ENCODE measurements at places on chromosomes 3 and 15. TPM values are rescaled to one million over a fixed set of nuclear protein-coding genes. Genes with fewer than 3 reads are reported as not detected.

The SECISBP2L gene
- total RNA-seq, result 29.2 TPM

The CISH gene
- total RNA-seq, result 0.20 TPM

The ADAMTS7 gene
- total RNA-seq, result 2.1 TPM

The STAC gene
- 11.3 TPM for total RNA-seq

The INAFM2 gene
- total RNA-seq, result 16.6 TPM

The LCTL gene
- not detected for total RNA-seq

The FES gene
- total RNA-seq, result 0.59 TPM

The ALCAM gene
- 73.9 TPM for total RNA-seq

The POPDC2 gene
- total RNA-seq, result 0.38 TPM

DNA sequence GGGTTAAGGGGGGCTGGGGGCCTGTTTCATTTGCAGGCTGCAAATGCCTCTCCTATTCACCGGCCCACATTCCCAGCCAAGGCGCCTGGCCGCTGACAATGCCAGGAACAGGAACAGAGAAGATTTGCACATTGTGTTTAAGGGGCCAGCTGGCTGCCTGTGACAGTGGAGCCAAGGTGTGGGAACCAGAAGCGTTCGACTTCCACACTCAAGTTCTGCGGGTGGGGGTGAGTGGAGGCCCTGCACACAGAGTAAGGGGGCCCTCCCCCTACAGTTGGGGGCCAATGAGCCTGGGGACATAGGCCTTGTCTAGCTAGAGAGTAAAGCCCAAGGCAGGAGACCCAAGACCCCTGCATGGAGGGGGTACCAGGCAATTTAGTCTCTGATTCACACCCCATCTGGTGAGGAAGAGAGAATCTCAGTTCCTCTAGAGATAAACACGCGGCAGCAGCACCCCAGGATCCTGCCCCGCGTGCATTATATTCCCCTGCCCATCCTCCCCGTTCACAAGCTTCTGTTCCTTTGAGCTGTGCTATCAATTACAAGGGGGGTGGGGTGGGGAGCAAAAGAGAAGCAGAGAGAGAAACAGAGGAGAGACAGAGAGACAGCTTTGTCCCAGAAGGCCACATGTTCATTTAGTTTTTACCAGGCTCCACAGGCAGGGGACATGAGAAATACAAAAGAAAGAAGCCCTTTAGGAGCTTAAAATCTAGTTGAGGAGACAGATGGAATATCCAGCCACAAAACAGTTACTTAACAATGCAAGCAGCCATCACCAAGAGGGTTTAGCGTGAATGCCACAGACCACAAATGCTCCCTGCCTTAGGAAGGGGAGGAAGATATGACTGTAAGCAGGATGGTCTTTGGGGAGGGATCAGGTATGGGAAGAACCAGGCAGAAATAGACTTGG lies 9.2 kb downstream of the IGDCC3 start:
- DNase-seq, result no peak

- no peak for DNase-seq
Observed at GRCh38 chr3:159813822-159814531, 174.7 kb upstream of the IL12A start.

- DNase-seq, result no peak
Observed at GRCh38 chr15:33608714-33609113, 297.9 kb downstream of the RYR3 start.

DNA sequence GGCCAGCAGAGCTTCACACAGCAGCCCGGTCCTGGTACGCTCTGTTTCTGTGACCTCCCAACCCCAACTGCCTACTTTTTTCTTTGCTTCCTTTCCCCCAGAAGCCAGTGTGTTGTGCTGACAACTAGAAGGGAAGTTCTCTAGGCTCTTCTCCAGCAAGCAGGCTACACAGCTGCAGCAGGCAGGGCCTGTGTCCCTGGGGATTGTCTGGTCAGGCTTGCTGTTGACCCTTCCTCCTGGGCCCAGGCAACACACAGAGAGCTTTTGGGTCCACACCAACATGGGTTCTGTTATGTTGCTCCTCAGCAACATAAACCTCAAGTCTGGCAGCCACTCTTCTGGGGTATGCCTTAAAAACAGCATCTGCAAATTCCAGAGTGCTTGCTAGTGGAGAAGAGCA lies 36.2 kb upstream of the TSPAN3 start:
- DNase-seq, result no peak

- DNase-seq, result no peak
Observed at GRCh38 chr3:66483006-66483405, 17.8 kb downstream of the LRIG1 start.

GRCh38 chr15:101539930-101540329 lies 50.4 kb upstream of the PCSK6 start:
- DNase-seq, result no peak

GRCh38 chr3:18864933-18865731 lies 283.2 kb upstream of the KCNH8 start:
- no peak for DNase-seq

- DNase-seq, result no peak
Observed at GRCh38 chr3:158762701-158763100, 30.4 kb upstream of the RARRES1 start.

GRCh38 chr3:10585945-10586344 lies 80.6 kb upstream of the ATP2B2 start:
- no peak for DNase-seq

DNA sequence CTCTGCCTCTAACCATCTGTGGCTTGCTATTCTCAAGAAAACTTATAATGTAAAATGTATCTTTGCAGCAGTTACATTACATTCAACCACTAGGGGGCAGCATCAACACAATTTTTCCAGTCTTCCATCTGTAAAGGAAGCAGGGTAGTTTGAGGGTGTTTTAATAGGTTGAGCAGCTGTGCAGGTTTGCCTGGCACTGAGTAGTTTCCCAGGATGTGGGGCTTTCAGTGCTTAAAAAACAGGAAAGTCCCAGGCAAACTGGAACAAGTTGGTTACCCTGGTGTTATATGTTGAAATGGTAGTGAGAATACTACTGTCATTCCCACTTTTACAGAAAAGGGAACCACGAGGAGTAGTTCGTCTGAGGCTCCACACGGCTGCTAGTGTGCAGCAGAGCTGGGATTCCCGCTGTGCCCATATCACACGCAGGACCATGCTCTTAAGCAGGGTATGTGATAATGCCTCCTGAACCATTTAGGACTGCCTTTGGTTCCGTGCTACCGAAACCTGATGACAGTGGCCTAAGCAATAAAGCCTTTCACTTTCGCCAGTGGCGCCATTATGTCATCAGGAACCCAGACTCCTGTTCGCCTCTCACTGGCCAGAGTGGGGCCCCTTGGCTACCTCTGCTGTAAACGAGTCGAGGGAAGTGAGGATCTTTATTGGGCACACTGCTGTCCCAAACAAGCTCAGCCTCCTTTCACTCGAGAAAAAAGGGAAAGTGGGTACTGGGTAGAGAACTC lies 64.7 kb upstream of the ZBTB38 start:
- peak; percentile 68 for DNase-seq

DNA sequence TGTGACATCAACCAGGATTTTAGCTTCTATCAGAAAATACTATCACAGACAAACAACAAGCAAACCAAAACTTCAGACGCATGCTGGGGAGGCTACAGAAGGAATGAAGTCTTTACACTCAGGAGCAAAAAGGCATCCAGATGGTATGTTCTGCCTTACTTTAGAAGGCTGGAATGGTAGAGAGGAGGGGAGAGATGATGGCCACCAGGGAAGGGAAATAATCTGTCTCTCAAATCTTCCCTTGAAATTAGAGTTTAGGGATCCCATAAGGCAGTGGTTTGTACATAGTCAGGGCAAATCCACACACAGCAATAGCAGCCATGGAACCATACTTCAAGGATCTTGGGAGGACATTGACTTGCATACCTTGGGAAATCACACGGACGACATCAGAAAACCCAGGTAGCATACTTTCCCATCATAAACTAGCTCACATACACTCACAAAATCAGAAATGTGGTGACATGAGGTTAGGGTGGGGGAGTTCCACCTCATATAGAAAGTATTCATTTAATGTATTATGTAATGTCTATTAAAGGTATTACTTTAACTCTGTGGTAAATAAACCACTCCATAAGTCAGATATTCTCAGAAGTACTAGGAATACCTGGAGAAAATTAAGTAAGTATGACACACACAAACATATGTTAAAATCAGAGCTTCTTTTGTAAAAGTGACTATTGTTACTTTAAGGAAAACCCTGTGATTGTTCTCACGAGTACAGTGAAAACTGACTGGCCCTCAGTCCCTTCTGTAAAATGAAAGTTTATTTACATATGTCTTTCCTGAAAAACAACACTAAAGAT lies 9.4 kb downstream of the BTLA start:
- no peak for DNase-seq

GRCh38 chr3:105448338-105448982 lies 81.8 kb downstream of the ALCAM start:
- no peak for DNase-seq

- DNase-seq, result peak; percentile 24
Observed at GRCh38 chr3:71725271-71725991, at the start of gene EIF4E3. Gene EIF4E3, minus strand, starts transcription at chr3:71725402. Its CDS starts 35 bp downstream, at chr3:71725367.

DNA sequence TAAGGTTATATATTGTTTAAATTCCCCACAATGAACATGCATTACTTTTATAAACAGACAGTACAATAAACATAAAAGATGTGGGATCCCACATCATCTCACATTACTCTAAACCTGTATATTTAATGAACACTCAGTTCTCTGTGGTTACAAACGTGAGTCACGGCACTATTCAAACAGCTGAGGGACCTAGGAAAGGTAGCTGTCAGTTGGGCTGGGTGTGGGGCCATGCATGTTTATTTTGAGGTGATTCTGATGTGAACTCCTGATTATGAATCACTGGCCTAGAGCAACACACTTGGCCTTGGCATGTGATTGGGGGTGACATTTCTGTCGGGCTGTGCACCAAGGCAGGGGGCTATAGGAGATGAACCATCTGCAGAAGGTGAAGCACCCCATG lies 147.6 kb upstream of the HACD2 start:
- no peak for DNase-seq

- DNase-seq, result no peak
Observed at GRCh38 chr3:103048068-103048722, 613.4 kb downstream of the ZPLD1 start.

GRCh38 chr15:47742742-47743141 lies 25.4 kb downstream of the SEMA6D start:
- no peak for DNase-seq

GRCh38 chr3:43766672-43767465 lies 76.1 kb downstream of the ABHD5 start:
- no peak for DNase-seq

- no peak for DNase-seq
Observed at GRCh38 chr3:115590873-115591272, 32.4 kb upstream of the GAP43 start.

- no peak for DNase-seq
Observed at GRCh38 chr3:177776661-177777101, 579.4 kb upstream of the TBL1XR1 start.

DNA sequence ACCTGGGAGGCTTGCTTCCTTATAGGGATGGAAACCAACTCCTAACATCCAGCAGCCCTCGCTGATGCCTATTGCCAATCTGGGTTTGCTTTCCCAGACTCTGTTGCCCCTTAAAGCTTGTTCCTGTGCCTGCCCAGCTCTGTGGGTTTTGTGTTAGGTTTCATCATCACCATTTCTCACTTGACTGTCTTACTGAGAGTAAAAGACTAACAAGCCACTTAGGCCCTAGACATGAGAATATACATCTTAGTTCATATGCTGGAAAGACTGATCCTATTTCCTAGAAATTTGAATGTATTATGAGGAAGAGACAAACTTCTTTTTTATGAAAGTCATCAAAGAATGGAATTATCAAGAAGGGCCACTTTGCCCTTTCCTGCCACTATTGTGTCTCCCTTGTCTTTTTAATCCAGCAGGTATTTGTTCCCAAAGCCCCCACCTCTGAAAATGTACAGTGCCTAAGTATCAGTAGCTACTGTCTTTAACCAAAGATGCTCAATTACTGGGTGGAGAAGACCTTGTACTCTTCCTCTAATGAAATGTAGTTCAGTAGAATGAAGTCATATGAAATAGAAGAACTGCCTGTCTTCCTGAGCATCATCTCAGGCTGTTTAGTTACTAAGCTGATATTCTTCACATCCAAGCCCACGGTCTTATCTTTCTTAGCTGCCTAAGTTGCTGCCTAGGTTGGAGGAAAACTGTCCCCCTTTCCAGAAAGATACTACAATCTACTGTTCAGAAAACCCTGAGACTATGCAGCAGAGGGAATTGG lies 59.8 kb upstream of the ZPLD1 start:
- DNase-seq, result no peak

- DNase-seq, result no peak
Observed at GRCh38 chr3:169456900-169457299, 206.6 kb downstream of the MECOM start.

- no peak for DNase-seq
Observed at GRCh38 chr3:148367756-148368155, 329.9 kb upstream of the AGTR1 start.

DNA sequence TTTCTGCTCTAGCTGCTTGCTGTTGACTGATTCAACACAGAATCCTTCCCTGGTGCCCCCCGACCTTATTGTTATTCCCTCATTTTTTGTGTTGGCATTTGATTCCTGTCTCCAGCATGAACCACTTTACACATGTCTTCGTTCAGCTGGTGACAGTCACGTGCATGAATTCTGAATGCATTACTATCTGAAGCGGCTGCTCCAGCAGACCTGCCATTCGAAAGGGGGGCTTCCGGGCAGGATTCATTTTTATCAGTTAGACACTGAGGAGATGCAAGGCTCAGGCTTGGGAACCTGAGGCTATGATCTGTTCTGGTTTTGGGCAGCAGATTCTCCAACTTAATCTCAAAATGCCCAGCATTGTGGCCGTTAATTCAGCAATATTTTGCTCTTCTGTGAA lies 336.2 kb downstream of the EPHB1 start:
- DNase-seq, result no peak

GRCh38 chr15:58457466-58457965 lies 25.7 kb downstream of the LIPC start:
- DNase-seq, result no peak

GRCh38 chr3:39980058-39980457 lies 170.6 kb downstream of the MYRIP start:
- no peak for DNase-seq

GRCh38 chr15:71256934-71257664 lies 141.8 kb downstream of the THSD4 start:
- DNase-seq, result no peak

DNA sequence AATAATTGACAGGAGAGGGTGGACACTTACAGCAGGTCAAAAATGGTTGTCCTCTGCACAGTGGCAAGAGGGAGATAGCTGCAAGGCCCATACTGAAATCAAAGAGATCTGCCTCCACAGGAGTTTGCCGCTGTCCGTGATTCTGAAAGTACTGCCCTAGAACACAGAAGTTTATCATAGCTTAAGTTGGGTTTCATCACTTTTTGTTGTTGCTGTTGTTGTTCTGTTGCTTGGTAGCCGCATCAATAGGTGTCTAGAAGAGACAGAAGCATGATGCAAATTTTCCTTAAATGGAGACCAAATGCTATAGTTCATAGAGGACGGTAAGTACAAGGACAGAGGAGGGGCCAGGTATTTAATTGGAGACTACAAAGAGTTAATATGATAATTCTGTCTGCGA lies 120.0 kb upstream of the MRPL3 start:
- no peak for DNase-seq

All from NCI-H460 (cell line).